ENCODE measurements at places on chromosomes 13 and 19. TPM values are rescaled to one million over a fixed set of nuclear protein-coding genes. Genes with fewer than 3 reads are reported as not detected.

The RNF17 gene
- 0.60 TPM for polyA plus RNA-seq

The PLIN5 gene
- 0.55 TPM for polyA plus RNA-seq

The NLRP11 gene
- polyA plus RNA-seq, result not detected

The PODNL1 gene
- not detected for polyA plus RNA-seq

The LGALS7B gene
- not detected for polyA plus RNA-seq

The THSD1 gene
- 0.12 TPM for polyA plus RNA-seq

The TYROBP gene
- 3.7 TPM for polyA plus RNA-seq

The MAG gene
- polyA plus RNA-seq, result 0.31 TPM

The CRLF1 gene
- polyA plus RNA-seq, result 0.28 TPM

The OR7C1 gene
- not detected for polyA plus RNA-seq

DNA sequence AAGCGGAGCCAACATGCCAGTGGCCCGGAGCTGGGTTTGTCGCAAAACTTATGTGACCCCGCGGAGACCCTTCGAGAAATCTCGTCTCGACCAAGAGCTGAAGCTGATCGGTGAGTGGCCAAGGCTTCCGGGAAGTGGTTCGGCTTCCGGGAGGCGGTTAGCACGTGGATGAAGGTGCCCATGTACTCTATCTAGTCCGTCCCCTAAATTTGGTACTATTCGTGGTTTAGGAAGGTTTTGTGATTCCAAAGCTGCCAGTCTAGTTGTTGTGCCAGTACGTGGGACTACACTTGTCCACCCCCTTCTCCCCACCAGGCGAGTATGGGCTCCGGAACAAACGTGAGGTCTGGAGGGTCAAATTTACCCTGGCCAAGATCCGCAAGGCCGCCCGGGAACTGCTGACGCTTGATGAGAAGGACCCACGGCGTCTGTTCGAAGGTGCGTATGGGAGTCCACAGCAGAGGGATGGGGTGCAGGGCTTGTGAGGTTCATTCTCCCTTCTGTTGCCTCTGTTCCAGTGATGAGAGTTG lies 579 bp downstream of the RPS9 start:
- DNase-seq, result no peak

DNA sequence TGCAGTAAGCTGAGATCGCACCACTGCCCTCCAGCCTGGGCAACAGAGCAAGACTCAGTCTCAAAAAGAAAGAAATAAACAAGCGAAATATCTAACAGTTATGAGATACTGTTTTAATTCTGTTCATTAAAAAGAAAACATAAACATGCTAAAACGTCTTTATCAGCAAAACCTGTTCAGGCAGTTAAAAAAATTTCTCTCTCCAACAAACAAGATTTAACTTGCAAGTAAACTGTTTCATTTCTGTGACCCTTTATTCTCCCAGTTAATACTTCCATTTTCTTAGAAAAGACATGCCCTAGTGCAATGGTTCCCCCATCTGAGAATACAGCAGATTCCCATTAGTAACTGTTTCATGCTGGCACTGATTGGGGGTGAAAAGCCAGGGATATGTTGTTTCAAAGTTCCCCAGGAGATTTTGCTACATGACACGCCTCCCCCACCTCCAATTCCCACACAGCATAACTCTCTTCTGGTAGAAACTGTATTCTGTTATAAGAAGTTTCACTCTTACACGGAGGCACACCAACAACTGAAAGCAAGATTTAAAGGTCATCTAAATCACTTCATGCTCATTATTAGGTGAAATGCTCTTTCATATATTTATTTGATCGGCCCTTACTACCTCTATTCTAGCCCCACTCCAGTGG lies 24.4 kb downstream of the ELF1 start:
- no peak for DNase-seq

GRCh38 chr19:11364296-11364904 lies 9.2 kb downstream of the PLPPR2 start:
- DNase-seq, result no peak

GRCh38 chr13:27526516-27526915 lies 76.2 kb upstream of the MTIF3 start:
- no peak for DNase-seq

DNA sequence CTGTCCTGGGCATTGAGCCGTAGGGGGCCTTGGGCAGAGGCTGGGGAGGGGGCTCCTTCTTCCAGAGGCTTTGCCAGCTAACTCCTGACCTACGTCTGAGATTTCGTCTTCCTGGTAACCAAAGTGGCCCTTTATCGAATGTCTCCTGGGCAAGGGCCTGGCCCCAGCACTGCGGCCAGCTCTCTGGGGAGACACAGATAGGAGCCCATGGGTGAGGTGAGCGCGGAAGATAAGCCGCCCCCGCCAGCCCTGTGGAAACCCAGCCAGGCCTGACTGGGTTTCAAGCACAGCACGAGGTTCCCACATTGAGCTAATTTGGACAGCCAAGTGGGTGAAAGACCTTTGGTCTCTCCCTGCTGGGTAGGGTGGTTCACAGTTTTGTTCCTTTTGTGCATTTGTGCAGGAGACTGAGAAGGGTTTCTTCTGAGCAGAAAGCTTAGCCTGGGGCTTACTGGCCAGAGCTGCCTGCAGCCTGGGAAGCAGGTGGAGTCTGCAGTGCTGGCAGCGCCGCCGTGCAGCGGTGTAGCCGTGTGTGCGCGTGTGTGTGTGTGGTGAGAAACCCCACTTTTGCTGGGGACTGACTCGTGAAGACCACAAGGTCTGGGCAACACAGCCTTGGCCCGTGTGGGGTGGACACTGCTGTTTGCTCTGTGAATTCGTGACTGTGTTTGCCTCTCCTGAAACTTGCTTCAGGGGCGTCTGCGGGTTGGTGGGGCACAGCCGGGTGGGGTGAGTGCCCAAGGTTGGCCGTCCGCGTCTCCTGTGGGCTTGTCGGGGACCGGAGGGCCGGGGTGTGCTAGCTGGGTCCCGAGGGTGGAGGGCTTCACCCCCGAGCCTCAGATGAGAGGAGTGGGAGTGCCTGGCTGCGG lies 2.5 kb downstream of the BSG start:
- no peak for DNase-seq

- peak; percentile 53 for DNase-seq
Observed at GRCh38 chr19:3801412-3802096, 15.4 kb upstream of the MATK start.

- no peak for DNase-seq
Observed at GRCh38 chr19:24078680-24079079, 8.3 kb upstream of the ZNF254 start.

DNA sequence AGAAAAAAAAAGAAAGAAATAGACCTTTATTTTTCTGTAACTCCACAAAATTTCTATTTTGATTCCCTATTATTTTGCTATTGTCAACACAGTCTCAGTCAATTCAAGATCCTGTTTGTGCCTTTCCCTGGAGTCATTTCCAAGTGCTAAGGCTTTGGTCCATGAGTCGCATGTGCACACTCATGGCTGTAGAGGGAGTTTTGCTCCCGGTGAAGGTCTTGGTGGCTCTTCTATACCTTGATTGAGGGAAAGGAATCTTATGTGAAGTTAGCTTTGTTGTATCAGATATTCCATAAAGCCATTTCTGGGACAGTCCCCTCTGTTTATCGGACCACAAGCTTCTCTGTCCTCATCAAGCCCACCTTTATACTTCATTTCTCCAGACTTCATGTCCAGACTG lies 58.7 kb upstream of the ALOX5AP start:
- DNase-seq, result no peak

- no peak for DNase-seq
Observed at GRCh38 chr13:50951366-50951765, 41.8 kb downstream of the RNASEH2B start.

DNA sequence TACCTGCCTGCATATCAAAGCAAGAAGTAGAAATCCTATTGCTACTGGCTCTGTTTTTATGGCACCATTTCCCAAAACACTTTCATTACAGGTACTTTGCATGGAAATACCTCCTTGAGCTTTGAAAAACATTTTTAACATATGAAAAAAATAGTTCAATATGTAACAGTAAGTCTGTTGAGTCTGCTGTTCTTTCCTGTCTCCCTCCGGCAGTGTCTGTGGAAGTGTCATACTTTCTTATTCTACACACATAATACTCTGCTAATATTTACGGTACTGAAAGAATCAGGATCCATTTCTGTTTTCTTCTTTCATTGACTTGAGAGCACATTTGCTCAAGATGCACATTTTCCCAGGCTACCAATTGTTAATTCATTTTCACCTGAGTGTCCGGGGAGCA lies 8.2 kb upstream of the SERTM1 start:
- no peak for DNase-seq

DNA sequence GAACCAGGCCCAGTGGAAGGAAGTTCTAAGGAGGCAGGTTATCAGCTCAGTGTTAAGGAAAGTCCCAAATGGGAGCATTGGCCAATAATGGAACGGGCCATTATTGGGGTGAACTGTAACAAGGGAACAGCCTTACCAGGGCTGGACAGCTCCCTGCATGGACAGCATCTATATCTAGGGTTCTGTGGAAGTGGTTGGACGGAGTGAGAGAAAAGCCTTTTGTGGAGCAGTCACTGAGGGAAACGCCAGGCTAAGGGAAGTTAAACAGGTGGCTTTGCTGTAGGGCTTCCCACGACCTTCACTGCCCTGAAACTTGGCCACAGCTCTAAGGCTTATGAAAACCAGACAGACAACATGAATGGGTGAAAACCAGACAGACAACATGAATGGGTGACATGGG lies 17.0 kb downstream of the POU2F2 start:
- DNase-seq, result no peak

- no peak for DNase-seq
Observed at GRCh38 chr19:7550987-7551761, 15.7 kb downstream of the PNPLA6 start.

DNA sequence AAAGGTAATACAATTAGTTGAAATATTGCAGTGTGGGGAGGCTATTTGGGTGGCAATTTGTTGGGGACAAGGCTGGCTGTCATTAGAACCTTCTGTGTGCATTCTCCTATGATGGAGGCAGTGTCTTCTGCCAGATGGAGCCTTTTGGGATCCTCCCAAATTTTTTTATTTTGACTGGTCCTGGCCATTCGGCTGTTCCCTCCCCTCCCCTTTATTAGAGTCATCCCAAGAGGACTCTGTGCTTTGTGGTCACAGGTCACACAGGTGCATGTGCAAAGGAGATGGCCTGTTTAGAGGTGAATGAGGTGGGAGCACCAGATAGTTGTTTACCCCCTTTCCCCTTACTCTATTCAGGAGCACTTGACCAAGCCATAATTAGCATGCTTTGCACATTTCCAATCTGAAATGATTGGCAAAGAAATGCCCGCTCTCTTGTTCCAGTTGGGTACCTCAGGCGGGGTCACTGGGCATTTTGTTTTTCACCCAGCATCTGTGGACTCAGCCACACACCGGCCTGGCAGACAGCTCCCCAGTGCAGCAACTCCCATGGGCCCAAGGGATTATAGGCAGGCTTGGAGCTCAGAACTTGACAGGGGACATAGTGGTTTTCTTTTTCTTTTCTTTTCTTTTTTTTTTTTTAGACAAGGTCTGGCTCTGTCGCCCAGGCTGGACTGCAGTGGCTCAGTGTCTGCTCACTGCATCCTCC lies 19.8 kb downstream of the GATAD2A start:
- DNase-seq, result no peak

DNA sequence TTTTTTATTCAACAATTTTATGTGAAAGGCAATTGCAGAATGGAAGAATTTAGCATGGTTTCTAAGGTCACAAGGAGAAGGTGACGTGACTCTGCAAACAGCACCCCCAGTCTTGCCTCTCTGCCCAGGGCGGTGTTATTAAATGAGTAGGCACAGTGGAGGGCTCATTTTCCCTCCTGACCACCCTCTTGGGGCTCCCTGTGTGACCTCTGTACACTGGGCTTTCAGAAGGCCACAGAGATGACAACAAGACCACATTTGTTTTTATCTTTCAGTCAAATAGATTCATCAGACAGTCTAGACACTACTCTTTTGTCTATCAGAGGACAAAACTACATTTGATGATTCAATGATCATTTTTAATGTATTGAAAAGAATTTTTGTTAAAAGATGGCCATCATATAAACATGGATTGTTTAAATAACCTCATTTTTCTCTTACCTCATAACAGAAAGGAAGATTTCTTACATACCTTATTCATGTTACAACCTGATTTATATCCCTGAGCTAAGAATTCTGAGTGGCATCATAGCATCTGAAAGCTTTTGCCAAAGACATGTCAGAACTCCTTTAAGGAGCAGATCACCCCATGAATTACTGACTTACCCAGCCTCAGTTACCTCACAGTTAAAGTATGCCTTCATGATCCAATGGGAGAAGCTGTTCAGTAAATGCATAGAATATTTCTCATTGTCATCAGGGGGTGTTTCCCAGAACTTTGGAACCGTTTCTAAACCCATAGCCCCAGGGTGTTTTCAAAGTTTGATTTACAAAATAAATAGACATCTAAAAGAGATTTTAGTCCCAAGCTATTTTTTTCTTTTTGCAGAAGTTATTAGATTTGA lies 184.0 kb upstream of the RFC3 start:
- DNase-seq, result no peak

DNA sequence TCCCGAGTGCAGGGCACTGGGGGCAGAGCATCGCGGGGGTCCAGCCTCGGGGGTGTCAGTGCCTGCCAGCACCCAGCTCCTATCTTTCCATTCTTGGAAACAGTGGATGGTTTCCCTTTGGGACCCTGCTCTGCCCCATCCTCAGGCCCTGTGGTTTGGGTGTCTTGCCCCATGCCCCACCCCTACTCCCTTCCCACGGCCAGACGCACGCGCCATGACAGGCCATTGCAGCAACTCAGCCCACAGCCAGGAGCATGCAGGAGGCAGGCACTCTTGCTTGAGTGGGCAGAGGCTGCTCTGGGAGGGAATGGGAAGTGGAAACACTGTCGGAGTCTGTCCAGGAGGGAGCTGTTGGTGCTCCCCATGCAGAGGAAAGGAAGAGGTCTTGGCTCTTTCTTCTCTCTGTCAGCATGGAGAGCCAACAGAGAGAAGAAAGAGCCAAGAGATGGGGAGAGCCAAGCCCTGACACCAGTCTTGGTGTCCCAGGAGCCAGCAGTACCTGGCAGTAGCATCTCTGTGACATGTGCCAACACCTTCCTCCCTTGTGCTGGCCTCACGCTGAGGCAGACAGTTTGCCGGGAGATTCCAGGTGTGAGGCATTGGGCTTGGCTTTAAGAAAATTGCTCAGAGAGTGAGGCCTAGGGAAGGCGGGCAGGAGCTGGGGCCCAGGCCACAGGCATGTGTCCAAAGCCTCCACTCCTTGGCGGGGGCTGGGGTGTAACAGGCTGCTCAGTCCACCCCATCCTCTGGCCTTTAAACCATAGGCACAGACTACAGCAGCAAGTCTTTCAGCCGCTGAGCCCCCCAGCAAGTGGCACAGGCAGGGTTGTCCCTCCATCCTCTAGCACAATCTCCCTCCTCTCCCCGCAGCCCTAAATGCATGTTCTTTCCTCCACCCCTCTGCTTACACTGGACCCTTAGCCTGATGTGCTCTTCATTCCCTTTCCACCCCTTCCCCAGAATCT lies 86.7 kb upstream of the UQCRFS1 start:
- no peak for DNase-seq
